ENCODE measurements at places on chromosomes 5 and 9. TPM values are rescaled to one million over a fixed set of nuclear protein-coding genes. Genes with fewer than 3 reads are reported as not detected.
A peak's percentile ranks its signal among the peaks of the same experiment; 100 is the strongest.

DNA sequence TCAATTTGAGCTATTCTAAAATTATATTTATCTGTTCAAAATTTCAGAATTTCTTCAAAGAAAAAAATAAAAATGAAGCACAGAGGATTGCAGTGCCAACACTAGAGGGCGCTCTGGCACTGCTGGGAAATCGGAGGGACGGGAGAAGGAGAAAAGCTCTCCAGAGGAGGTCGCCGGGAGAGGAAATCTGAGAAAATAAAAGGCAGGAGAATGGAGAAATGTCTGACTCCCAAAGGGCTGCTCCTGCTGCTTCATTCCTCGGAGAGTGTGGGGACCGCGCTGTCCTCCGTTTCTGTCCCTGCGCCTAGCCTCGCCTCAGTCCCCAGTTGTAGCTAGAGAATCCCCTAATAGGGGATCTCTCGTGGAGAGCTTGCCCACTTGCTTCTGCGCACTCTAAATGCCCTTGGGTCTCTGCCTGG, 40.0 kb upstream of the ARSB start:
- no peak for DNase-seq

DNA sequence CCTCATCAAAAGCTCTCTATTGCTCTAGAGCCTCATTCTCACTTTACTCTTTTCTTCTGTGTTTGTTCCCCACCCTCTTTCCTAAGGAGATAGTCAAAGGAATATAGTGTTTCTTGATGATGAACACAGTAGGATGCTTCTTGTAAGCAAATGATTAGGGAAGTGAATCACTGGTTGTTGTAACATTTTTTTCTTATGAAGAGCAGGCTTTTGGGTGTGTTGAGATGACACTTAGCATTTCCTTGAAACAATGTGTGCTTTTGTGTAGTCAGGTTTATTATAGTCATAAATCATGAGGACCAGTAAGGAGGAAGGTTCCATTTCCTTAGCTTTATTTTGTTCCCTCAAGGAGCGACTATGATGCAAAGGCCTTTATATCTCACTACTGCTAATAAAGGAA, 1991.3 kb upstream of the C9orf72 start:
- DNase-seq = no peak

DNA sequence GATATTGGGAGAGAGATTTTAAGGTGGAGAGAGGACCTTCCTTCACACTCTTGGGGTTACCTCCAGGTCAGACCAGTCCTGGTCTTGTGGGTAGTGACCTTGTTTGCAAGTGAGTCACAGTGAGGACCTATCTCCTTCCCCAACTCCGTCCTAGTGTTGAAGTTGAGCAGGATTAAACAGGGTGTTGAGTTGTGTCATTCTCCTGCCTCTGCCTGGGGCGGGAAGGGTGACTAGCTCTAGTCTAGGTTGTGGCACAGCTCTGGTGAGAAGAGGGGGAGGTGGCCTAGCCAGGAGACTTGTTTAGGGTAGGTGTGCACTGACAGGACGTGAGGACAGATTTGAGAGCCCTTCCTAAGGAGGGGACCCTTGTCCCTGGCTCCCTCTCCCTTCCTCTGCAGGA, 119.6 kb upstream of the PITX1 start:
- DNase-seq = no peak

- DNase-seq = no peak
Measured at GRCh38 chr5:10250806-10251276, 761 bp downstream of the CCT5 start.

- DNase-seq = no peak
Measured at GRCh38 chr9:99760421-99760820, 61.3 kb upstream of the NR4A3 start.

Gene IL33
- total RNA-seq = 24.4 TPM

GRCh38 chr9:94952565-94953373, 226.3 kb downstream of the AOPEP start:
- DNase-seq = peak; percentile 65

GRCh38 chr9:109245310-109245897, 75.5 kb downstream of the EPB41L4B start:
- no peak for DNase-seq

Gene SPATA6L
- 1.3 TPM for total RNA-seq

DNA sequence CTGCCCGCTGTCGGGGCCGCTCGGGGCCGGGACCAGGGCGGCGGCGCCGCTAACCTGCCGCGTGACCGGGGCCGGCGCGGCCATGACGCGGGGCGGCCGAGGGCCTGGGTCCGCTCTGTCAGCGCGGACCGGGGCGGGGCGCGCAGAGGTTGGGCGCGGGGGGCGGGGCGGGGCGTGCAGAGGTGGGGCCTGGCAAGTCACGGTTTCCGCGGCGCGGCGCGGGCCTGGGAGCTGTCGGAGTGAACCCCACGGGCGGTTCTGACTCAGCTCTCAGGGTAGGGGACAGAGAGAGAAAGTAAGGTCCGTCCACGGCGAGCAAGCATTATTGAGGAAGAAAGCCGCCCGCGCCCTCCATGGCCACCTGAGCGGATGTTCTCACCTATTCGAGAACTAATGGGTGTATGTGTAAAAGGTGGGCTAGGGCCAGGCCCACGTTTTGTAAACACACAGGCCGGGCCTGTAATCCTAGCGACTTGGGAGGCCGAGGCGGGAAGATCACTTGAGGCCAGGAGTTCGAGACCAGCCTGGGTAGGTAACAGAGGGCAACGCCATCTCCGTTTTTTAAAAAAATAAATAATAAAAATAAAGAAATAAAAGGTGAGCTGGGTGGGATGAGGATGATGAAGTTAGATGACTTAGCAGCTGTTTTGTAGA, at the start of gene PRXL2C:
PRXL2C (minus strand) TSS at position 120 of the 654 bp plus-strand sequence; CDS start at position 84, 36 bp downstream.
- DNase-seq = peak; percentile 88
